Peyer's patch (tissue), 4 donors: ENCODE measurements at places on chromosomes 7 and 10. TPM values are rescaled to one million over a fixed set of nuclear protein-coding genes. Genes with fewer than 3 reads are reported as not detected.
A peak's percentile ranks its signal among the peaks of the same experiment; 100 is the strongest.

GNAT3 gene
- not detected for total RNA-seq

AQP1 gene
- 59.9 TPM for total RNA-seq

ITIH5 gene
- 1.9 TPM for total RNA-seq

- H3K27me3 ChIP-seq, result no peaks in the 10 kb centered on the region
- H3K27ac ChIP-seq, result no peak overlapping the region
- no peaks in the 10 kb centered on the region for H3K36me3 ChIP-seq
These were observed 133.8 kb upstream of the HDAC9 start for GRCh38 chr7:18361756-18362155.

- no peak overlapping the region for H3K27ac ChIP-seq
- H3K4me1 ChIP-seq, result no peaks in the 10 kb centered on the region
- H3K27me3 ChIP-seq, result no peaks in the 10 kb centered on the region
These were observed 11.0 kb downstream of the PYROXD2 start for GRCh38 chr10:98403812-98404504.

GRCh38 chr10:45514291-45515270, 140.6 kb downstream of the ALOX5 start:
- no peak for DNase-seq
- H3K4me3 ChIP-seq, result no peak overlapping the region
- H3K27me3 ChIP-seq, result no peaks in the 10 kb centered on the region

DNA sequence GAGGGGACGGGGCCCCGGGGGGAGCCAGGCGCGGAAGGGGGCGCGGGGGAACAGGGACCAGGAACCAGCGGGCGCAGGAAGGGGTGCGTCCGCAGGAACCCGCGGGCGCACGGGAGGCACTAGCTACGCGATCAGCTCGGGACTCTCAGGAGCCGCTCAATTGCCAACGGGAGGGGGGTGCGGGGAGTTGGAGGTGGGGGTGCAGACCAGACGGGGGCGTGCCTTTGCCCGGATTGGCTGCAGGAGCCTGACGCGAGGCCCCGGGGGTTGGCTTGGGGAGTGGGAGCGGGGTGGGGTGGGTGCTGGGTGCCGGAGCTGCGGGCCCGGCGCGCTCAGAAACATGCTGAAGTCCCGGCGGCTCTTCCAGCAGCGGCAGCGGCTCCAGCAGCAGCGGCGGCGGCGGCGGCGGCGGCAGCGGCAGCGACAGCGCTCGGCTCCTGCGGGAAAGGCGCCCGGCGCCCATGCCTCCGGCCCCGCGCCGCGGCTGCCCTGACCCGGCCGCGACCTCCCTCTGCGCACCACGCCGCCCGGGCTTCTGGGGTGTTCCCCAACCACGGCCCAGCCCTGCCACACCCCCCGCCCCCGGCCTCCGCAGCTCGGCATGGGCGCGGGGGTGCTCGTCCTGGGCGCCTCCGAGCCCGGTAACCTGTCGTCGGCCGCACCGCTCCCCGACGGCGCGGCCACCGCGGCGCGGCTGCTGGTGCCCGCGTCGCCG, at the start of gene ADRB1:
ADRB1 (plus strand) TSS at position 335 of the 715 bp plus-strand sequence; CDS start at position 602, 267 bp downstream.
- peak within 1 kb of the TSS; percentile 72 for H3K27ac ChIP-seq
- peak within 1 kb of the TSS; percentile 54 for H3K4me3 ChIP-seq
- DNase-seq, result peak; percentile 90
- no peaks in the 10 kb centered on the region for H3K4me1 ChIP-seq

DNA sequence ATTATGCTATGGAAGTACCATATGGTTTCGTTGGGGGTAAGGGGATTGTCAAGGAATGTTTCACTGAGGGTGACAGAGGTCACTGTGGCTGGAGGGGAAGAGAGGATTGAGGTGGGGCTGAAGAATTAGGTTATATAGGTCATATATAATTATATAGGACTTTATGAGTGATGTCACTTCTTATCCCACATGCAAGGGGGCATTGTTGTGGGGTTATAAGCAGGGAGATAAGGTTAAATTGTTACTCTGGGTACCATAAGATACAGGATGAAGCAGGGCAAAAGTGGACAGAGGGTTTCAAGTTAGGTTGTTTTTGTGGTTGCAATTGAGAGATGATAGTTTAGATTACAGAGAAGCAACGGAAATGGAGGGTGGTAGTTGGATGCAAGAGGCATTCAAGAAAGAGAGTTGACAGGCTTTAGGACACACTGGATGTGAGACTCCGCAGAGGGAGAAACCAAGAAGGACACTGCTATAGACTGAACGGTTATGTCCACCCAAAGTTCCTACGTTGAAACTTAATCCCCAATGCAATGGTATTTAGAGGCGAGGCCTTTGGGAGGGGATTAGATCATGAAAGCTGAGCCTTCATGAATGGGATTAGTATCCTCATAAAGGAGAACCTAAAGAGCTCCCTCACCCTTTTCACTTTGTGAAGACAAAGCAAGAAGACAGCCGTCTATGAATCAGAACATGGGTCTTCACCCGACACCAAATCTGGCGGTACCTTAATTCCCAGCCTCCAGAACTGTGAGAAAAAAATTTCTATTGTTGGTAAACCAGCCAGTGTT, 7.0 kb upstream of the PRR15 start:
- H3K4me3 ChIP-seq, result no peak overlapping the region
- no peaks in the 10 kb centered on the region for H3K4me1 ChIP-seq
- DNase-seq, result no peak
